G401 (cell line): ENCODE measurements at places on chromosomes 13 and 19.

DNA sequence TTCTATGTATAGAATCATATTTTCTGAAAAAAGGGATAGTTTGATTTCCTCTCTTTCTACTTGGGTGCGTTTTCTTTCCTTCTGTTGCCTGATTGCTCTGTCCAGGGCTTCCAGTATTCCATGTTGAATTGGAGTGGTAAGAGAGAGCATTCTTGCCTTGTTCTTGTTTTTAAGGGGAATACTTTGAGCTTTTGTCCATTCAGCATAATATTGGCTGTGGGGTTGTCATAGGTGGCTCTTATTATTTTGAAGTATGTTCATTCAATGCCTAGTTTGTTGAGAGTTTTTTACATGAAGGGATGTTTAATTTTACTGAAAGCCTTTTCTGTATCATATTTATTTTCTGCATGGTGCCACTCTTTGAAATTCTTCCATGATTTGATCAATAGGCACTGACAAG lies 173.5 kb upstream of the IRS2 start:
- no peak for DNase-seq

GRCh38 chr19:18698321-18699167 lies 15.1 kb downstream of the CRTC1 start:
- no peak for DNase-seq

GRCh38 chr19:31658993-31659896 lies 310.0 kb upstream of the TSHZ3 start:
- DNase-seq = no peak

GRCh38 chr13:93724187-93724586 lies 497.6 kb downstream of the GPC6 start:
- no peak for DNase-seq

GRCh38 chr13:44015811-44016210 lies 136.1 kb downstream of the LACC1 start:
- no peak for DNase-seq

- no peak for DNase-seq
Observed at GRCh38 chr19:8569066-8569771, 8.0 kb downstream of the MYO1F start.

DNA sequence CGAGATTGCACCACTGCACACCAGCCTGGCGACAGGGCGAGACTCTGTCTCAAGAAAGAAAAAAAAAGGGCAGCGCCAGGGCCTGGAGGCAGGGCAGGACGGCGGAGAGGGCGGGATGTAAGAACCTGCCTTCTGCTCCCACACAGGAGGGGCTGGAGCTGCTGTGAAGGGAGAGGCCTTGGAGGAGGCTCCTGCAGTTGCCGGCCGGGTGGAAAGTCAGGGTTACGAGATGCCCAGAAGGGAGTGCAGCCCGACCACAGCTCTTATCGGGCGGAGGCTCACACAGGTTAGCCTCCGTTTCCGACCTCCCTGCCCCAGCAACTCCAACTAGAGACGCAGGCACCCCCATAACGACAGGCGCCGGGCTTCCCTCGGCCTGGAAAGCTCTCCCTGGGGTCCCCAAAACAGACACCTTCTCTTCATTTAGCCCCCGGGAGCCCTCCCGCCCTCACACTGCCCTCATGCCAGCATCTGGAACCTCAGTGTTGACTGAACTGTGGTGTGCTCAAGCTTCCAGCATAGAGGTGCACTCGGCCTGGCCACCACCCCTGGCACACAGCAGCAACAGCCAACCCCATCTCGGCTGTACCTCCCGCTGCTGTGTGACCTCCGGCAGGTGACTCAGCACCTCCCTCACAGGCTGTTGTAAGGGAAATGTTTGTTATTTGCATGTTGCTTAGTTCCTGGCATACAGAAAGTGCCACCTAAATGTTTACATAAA lies 1.4 kb downstream of the PLPP2 start:
- no peak for DNase-seq

- DNase-seq = no peak
Observed at GRCh38 chr19:30003866-30004265, 61.8 kb downstream of the URI1 start.

- peak; percentile 25 for DNase-seq
Observed at GRCh38 chr13:110716247-110716515, 2.7 kb downstream of the ING1 start.

DNA sequence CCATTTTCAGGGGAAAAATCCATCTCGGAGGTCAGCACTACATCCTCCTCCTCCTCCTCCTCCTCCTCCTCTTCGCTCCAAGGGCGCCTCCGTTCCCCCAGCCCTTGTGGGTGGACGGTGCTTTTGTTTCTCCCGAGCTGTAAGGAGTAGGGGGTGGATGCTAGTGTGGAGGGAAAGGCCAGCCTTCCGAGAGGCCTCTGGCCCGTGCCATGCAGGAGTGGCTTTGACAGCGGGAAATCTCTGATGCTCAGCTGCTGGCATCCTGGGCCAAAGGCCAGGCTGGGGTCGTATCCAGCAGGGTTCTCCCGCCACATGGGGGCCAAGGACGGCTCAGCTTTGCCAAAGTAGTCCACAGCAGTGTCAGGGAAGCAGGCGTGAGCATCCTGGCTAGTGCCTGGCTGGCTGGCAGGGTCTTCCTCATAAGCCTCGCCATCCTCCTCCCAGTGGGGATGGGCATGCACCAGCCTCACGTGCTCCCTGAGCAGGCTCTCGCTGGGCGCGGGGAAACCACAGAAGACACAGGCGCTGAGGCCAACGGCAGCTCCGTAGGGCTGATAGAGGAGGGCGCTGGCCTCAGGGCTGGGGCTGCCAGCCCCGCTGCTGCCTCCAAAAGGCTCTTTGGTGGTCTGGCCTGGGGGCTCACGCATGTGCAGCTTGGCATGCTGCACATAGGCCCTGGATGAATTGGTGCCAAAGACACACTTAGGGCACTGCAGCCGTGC lies 10.5 kb downstream of the WIZ start:
- DNase-seq = no peak

- no peak for DNase-seq
Observed at GRCh38 chr19:35295792-35296462, 4.0 kb downstream of the MAG start.
